Amniotic epithelial cell (primary cell): ENCODE measurements at places on chromosomes 2 and 18.

DNA sequence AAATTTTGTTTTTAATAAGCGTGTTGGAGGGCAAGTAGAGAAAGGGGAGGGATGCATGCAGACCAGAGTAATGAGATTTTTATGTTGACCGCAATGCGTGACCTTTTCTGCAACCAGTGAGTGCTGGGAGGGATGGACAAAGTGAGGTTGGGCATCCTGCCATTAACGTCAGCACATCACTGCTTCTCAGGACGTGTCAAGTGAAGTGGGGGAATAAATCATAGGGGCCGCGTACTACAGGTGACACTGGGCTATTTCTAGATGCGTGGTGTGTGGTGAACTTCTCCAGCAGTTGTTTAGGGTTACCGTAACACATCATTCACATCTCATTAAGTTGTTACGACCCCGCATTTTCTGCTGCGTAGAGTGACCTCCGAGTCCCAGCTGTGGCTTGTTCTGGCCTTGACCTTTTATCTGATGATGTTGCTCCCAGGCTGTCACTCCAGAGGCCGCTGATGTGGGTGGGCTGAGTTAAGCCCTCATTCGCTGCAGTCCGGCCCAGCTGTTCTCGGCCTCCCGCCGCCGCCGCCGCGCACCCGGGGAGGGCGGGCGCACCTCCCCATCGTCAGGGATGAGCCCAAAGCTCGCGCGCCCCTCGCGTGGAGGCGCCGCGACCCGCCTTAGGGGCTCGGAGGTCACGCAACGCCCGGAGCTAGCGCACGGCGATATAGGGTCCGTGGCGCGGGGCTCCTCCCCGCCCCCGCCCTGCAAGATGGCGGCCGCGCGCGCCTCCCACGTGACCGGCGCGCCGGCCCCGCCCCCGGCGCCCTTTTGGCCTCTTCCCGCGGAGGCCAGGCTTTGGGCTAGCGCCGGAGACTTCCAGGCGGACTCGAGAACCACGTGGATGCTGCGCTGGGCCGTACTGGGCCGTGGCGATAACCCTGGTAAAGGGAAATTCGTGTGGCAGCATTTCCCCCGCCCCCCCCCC is 3.5 kb downstream of the ZCCHC2 start:
- DNase-seq, result peak; percentile 94

GRCh38 chr2:82062463-82062862 is 1757.9 kb upstream of the LRRTM1 start:
- DNase-seq, result no peak

GRCh38 chr2:203579730-203580129 is 44.6 kb upstream of the RAPH1 start:
- DNase-seq, result no peak

GRCh38 chr2:137047369-137047768 is 282.0 kb downstream of the THSD7B start:
- no peak for DNase-seq

- DNase-seq, result no peak
Measured at GRCh38 chr2:128593518-128593878, 274.8 kb upstream of the HS6ST1 start.

GRCh38 chr2:2683606-2684224 is 352.6 kb upstream of the MYT1L start:
- DNase-seq, result no peak

DNA sequence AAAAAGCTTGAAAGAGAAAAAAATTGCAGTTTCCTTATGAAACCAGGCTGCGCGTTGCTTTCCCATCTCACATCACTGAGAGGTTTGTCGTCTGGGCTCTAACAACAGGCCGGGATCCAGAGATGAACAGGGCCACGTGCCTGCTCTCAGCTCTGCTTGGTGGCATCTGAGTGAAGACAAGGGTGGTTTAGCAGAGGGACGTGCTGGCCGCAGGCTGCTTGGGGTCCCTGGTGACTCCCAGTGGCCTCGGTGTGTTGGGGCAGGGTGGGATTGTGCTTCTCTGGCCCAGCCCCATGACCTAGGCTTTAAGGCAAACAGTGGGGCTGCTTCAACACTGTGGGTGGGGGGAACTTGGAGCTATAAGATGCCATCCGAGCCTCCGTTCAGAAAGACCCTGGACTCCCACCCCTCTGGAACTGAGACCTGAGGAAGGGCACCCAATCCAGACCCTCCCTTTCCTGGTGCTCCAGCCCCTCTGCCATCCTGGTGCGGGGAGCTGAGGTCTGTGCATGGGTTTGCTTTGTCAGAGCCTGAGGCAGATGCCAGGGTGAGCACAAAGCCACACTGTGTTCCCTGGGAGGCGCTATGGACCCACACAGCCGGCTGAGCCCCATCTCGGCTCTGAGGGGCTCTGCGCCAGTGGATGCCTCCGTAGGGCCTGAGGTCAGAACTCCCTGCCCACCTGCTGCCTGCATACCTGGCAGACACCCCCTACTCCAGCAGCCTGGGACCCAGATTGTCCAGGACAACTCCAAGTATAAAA is 18.4 kb upstream of the HPCAL1 start:
- no peak for DNase-seq

- DNase-seq, result peak; percentile 49
Measured at GRCh38 chr2:182870227-182870626, 3.8 kb upstream of the FRZB start.

- DNase-seq, result no peak
Measured at GRCh38 chr2:153509133-153509532, 30.6 kb upstream of the RPRM start.

DNA sequence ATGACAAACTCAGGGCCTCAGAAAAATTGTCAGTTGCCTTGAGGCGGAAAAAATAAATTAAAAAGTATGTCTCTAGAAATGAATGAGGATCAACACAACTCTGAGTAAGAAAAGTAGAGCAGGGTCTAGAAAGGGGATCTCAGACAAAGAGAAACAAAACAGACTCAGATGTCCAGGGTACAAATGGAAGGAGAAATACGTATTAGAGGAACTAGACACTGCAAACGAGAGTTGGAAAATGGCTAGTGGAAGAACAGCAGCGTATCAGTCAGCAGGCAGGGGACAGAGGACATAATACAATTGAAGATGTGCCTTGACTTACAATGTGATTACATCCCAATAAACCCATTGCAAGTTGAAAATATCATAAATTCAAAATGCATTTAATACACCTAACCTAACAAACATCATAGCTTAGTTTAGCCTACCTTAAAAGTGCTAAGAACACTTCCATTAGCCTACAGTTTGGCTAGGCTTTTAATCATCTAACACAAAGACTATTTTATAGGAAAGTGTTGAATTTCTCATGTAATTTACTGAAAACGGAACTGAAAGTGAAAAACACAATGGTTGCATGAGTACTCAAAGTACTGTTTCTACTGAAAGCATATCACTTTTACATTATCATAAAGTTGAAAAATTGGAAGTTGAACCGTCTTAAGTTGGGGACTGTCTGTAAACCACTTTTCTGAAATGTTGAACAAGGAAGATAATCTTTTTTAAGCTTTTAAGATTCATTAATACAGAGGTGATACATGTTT is 182.8 kb downstream of the NBAS start:
- no peak for DNase-seq

DNA sequence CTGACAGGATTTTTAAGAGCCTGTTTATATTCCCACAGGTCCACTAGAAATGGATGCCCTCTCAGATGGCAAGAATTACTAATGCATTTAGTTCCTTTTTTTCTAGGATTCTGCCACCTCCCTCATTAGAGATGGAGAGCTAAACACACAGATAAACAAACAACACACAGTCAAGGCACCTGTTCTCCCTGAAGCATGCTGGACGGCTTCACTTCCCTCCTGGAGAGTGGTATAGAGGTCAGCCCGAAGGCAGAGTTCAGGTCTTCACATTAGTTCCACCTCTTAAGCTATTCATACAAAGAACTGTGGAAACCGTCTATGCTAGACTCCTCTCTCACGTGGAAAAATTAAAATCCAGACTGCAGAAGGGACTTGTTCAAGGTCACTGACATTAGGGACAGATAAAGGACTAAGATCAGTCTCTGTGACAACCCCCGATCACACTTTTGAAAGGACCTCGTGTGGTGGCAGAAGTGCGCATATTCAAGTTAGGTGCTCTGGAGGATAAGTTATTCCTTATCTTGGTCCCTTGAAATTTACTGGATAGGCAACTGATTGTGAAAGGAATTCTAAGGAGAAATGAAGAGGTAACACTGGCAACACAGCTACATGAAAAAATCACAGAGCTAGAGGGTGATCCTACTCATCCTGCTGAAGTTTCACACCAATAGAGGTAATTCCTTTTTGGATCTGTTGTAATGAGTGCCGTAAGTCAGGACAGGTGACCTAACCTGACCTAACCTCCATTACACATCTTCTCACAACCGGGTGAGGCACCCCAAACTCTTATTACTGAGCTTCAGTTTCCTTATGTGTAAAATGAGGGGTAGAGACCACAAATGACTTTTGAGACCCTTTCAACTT is 75.1 kb downstream of the SPRED2 start:
- no peak for DNase-seq

- DNase-seq, result no peak
Measured at GRCh38 chr2:1521878-1522830, 108.9 kb downstream of the TPO start.

DNA sequence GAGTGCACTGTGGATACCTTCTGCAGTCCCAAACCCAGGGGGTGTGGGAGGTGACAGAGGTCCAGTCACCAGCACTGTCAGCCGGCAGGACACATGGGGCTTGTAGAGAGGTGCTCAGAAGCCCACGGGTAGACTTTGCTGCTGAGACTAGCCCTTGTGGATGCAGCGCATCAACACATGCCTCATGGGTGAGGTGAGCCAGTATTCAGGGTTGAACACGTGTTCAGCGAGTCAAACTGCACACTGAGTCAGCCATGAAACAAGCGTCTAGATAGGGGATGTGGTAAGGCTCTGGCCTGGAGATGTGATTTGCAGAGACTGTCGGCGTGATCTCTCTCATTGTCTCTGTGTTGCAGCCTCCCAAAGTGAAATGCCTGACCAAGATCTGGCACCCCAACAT is 35.8 kb upstream of the SCLY start:
- DNase-seq, result peak; percentile 80

- DNase-seq, result no peak
Measured at GRCh38 chr2:113129519-113130078, 2.2 kb downstream of the IL1RN start.

DNA sequence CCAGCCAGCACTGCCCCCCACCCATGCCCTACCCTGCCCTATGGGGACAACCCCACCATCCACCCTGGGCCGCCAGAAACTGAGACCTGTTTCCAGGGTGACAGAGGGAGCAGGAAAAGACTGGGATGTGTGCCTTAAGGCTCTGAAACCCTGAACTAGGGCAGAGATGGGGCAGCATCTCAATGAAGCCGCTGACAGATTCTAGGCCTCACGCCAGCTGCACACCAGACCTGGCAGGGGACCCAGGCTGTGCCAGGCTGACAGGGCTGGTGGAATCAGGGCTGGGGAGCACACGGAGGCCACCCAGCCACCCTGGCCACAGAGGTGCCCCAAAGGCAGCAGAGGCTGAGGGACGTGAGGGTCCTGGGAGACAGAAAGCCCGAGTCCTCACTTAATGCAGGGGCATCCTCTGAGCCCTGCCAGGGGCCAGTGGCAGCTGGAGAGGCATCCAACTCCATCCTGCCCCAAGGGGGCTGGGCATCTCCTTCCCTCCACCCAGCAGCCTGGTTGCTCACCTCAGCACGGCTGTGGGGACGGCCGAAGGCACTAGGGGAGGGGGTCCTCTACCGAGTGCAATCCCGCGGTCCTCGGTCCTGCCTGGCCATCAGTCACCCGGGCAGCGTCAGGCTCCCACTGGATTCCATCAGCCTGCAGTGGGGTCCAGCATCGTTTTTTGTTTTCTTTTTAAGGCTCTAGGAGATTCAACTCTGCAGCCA is 169.2 kb downstream of the ZFP36L2 start:
- no peak for DNase-seq
